ENCODE measurements at places on chromosomes 3 and 15.

DNA sequence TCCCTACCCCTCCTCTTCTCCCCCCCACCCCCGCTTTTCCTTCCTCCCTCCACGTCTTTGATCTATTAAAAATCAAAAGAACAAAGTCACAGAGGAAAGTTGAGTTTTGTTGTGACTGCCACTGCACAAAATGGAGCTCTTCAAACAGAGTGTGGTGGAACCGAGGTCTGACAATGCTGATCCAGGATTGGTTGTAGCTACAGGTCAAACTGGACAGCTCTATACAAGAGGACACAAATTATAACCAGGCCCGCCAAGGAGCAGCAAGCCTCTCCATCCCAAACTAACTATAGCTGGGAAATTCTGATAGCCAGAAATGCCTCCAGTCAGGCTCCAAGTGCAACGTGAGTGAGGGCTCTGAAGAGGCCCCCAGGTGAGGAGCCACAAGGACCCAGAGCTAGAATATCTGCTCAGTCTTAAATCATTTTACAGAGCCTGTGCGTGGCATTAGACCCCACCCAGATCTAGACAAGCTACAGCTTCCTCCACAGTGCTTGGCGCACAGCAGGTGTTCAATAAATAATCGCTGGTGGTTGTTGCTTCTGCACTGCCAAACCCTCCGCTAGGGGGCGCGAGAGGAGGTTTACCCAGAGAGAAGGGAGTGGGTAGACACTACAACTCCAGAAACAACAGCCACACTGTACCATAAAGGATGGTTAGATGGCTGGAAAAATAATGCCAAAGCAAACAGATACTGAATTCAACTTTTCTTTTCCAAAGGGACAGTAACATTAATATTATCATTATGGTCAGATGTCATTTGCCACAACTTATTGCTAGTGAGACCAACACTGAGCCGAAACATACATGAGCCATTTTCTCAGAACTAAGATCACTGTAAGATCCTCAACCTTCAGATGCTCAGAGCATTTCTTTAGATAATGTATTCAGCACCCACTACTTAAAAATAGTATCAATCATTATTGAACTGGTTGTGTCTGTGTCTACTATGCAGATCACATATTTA is 44.6 kb downstream of the ZIC4 start:
- no peak for ATAC-seq

DNA sequence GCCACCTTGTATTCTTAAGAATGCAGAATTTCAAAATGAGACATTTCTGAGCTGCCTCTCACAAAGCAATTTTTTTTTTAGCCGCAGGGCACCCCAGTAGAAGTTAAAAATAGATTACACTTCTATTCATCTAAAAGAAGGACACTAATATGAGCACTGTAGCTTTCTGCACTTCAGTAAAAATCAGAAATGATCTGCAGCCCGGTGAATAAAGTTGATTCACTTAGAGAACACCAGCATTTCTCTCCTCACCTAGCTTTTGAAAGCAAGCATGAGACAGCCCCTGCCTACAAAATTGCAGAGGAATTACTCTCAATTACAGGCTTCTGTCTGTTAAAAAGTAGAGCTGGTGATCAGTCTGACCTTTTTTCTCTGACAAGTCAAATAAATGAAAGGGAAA is 1062.4 kb downstream of the FHIT start:
- ATAC-seq = no peak

DNA sequence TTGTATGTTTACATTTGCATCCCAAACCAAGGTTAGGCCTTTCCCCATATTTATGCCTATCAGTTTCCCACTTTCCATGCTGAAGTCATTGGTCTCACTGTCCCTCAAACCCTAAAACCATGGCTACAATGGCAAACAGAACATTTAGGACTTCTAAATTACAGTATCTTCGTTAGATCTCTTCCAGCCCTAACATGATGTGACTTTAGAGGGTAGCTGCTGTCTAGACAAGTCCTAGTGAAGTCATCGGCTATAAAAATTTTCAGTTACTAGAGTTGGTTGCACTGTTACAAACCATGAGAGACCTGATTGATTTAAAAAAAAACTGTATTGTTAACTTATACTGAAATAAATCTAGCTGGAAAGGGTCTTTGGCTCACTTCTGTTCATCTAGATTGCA is 54.6 kb downstream of the TM4SF4 start:
- ATAC-seq = no peak

DNA sequence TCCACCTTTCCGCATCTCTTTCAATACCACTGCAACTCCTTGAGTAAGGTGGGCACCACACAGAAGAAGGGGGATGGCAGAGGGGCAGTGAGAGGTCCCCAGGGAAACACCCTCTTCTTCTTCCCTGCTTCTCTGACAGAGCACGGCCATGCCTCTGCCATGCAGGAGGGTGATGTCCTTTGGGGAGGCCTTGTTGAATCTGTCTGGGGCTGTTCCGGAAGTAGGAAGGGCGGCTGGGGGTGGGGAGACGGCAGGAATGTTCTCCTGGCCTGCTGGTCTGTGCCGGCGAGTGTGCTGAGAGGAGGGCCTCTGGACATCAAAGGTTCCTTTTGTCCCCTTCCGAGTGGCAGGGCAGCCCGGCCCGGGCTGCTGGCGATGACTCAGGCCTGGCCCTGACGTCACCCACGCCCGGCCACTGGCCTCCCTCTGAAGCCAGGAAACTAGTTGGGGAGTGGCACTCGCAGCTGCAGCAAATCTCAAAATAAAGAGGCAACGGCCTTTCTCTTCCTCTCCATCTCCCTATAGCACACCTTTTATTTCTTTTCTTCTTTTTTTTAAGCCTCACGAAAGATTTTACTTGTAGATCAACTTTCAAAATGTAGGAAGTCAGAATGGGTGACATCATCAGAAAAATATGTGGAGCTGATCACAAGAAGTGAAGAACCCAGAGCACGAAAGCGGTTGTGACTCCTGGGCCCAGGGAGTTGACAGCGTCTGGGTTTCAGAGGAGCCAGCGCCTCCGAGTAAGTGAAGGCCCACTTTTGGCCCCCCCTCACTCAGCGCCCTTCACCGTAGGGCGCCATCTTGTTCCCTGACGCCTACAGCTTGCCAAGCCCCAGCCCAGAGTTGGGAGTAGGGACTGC is at the start of gene ZBTB38:
Gene ZBTB38, plus strand, starts transcription at position 443 of the 863 bp plus-strand sequence. CDS start 73,885 bp downstream, outside the sequence.
- no peak for ATAC-seq

DNA sequence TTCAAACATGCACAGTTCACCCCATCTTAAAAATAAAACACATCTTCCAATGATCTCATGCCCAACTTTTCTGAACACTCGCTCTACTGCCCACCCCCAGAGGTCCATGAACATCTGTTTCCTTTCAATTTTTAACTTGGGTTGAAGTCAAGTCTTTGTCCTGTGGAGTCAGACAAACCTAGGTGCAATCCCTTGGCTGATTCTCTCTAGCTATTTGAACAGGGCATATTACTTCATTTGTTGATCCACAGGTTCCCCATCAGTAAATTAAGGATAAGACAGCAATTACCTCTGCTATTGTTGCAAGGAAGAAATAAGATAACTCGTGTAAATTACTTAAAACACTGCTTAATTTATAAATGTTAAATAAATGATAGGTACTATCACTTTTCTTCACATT is 180.1 kb downstream of the CNTN3 start:
- no peak for ATAC-seq

GRCh38 chr3:28575746-28576613 is 227.4 kb upstream of the AZI2 start:
- ATAC-seq = no peak

DNA sequence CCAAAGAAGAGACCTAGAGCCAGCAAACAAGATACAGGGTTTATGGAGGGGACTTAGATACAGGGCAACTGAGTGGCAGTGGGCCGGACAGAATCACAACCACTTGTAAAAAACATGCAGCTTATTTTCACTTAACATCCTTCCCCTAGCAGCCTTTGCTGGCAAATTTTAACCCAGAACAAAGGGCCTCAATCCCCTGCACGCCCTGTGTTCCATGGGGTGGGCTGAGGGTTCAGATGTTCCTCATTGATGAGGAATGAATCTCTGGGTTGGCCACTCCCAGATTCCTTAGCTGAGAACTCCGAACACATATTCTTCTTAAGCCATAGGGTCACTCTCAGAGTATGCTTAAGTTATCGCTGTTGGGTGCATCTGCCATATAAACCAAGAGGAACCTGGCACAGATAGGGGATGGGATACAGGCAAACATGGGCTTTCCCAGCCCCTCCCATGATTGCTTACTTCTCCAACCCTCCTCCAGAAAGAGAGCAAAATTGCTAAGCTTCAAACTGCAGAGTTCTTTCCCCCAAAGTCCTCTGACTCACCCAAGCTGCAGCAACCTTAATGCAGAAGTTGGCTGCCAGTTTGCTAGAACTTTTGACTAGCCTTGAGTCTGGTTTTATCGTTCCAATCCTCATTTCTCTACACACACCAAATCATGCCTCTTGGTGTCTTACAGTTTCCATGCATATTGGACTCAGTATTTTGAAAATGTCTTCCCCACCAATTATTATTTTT is 146.9 kb downstream of the CD47 start:
- ATAC-seq = no peak

GRCh38 chr15:66707310-66708082 is 5.5 kb downstream of the SMAD6 start:
- no peak for ATAC-seq

DNA sequence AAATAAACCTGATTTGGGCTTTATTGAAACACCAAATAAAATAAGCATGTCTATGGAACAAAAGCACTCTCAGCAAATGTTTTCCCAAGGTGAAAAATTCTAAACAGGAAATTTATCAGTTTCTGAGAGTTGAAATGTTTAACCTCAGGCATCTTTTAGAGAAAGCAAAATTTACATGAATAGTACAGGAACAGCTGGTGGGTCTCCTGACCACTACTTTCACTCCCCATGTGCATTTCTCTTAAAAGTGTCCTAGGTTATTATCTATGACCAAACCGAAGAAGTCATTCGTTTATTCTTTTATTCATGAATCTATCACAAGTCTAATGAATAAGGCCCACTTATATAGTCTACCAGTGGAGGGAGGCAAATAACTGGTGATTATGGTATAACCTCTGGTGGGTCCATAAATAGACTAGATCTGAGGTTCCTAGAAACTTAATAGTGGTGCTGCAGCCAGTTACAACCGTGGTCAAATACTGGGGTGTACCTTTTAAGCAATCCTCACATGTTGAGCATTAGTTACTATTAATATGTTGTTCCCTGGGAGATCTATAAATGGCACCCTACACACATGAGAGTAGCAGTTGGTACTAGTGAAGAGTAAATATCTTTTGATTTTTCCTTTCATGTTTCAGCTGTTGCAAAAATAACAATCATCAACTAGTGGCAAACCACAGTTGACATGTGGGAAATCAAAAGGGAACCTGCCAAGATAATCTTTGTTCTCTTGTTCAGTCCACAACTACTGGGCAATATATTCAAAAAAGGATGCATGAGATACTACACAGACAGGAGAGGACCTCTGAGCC is 169.3 kb upstream of the STAC start:
- ATAC-seq = no peak

DNA sequence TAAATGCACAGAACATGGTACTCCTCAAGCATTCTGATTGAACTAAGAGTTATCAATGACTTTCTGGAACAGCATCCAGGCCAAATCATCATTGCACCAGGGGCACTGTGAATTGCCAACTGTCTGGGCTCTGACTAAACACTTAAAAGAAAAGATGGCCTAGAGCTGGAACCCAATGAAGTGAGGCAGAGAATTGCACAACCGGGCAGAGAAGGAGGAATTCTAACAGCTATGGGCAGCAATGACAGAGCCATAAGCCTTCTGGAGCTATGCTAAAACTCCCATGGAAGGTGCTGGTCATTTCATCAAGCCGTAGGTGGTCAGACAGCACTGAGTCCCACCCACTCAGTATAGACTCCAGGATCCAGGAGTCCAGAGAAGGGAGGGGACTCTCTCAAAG is 48.1 kb upstream of the OXTR start:
- no peak for ATAC-seq

DNA sequence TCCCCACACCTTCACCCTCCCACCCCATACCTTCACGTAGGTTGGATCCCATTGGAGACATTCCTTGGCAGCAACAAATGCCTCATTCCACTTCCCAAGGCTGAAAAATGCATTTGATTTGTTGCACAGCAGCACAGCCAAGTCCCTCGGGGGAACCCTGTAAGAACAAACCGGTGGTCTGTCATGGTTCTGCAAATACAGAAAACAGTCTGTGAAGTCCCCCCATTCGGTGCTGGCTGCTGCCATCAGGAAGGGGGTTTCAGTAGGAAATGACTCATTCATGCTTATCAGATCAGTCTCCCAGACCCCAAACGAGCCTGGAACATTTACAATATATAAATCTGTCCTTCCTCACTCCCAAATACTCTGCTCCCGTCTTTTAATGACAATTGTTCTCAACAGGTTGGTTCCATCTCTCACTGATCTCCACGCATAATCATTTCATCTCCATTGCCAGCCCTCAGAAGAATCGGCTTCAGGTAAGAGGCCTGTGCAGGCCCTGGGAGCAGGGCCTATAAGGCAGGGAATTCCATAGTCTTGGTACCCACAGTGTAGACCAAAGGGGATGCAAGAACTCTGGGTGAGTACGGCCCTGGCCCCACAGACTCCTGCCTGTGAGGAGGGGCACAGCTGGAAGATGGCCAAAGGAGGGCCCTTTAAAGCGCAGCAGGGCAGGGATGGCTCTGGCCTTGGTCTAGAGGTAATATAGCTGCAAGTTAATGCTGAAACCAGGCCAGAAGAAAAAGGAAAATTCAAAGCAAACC is 41.6 kb downstream of the TRANK1 start:
- no peak for ATAC-seq

- ATAC-seq = no peak
Measured at GRCh38 chr15:86178845-86179244, 99.2 kb downstream of the AGBL1 start.

GRCh38 chr3:14223595-14223994 is 45.0 kb downstream of the LSM3 start:
- no peak for ATAC-seq

- ATAC-seq = no peak
Measured at GRCh38 chr3:2921452-2921851, 188.7 kb downstream of the IL5RA start.

- no peak for ATAC-seq
Measured at GRCh38 chr3:191523148-191523547, 62.2 kb downstream of the PYDC2 start.

DNA sequence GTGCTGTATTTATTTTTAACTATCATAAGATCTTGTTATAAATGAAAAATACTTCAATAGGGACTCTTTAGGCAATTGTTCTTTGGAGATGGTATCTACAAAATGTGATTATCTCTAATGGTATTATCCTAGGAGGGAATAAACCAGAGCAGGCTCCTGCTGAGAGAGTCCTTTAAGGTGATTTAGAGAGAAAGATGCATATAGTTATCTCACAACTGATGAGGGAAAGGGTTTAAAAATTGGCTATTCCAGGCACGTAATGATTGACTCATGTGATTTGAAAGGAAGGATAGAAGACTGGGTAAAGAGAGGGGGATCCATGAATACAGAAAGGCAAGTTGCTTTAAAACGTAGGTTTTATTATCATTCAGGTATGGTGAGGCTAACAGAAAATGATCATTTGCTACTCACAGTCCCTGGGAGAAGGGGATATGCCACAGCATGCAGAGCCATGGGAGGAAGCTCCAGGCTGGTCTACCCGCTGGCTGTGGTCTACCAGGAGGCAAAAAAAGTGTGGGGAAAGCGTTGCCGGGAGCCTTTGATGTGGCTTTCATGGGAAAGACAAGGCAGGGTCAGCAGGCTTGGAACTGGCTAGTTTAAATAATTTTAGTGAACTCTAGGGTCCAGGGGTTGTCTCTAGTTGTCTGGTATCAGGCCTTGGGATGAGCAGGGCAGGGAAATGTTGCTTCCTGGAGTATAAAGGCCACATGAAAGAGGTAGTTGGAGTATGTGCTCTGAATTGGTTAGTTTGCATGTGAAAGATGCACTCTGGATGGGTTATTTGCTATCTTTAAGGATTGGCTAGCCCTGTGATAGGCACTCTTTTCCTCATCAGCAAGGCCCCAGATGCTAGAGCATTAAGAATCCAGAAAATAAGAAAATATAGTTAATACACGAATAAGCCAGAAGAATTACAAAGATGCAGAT is 798.4 kb upstream of the GRM7 start:
- ATAC-seq = no peak

Data from activated T-helper 17 cell treated with anti-CD3 and anti-CD28 coated beads, Interleukin-2, amount 50 U/mL, for 72 hours (primary cell).